ENCODE measurements at places on chromosomes 6 and 20.

DNA sequence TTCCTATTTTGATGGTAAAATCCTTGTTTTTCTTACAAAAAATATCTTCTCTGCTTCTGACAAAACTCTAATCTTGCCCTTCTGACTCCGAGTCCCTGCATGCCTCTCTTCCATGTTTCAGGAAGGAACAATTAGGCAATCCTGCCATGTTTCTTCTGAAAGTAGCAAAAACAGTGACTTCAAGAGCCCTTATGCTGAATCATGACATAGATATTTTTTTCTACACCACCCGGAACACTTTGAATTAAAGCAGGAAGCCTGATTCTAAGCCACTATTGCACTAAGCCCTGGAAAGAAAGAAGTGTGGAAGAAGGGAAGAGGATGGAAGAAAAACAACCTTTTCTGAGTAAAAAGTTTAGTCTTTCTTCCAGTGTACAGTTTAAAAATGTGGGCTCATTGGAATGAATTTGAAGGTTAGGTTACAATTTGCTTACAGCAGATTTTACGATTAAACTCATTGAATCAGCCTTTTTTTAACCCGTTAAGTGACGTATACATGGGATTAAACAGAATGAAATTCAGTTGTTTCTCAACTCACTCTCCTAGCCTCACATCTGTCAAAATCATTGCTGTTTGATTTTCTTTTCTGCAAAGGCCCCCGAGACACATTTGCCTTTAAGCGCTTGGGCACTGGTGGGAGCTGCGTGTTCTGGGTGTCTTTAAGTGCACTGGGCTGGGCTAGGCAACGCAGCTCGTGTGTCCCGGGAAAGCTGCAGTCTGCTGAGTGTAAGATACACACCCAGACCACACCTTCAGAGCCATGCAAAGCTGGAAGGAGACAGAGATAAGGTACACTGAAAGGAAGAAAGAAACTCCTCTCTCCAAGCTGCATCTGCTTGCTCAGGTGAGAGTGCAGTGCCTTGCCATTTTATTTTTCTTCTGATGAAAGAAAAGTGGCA is 159.4 kb upstream of the CITED2 start:
- DNase-seq, result no peak

GRCh38 chr20:57476084-57476526 is 48.8 kb downstream of the CTCFL start:
- DNase-seq, result no peak

GRCh38 chr20:36663031-36663430 is 17.0 kb upstream of the SLA2 start:
- DNase-seq, result no peak

GRCh38 chr20:11057624-11058023 is 383.8 kb upstream of the JAG1 start:
- no peak for DNase-seq

GRCh38 chr6:128421788-128422187 is 98.6 kb downstream of the PTPRK start:
- no peak for DNase-seq

DNA sequence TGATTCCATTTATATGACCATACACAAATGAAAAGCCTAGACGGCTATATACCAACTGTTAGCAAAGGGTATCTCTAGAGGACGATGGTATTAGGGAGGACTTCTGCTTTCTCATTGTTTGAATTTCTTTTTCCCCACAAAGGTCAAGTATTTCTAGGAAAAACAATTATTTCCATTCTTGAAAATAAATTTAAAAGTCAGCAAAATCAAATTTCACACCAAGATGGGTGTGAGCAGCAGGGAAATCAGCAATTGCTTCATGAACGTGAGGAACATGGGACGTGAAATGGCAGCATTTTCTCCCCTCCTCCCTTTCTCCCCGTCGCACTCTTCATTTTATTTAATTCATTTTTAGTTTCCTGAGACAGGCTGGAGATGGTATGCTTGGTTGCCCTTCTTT is 5.2 kb upstream of the ZFAND3 start:
- no peak for DNase-seq

- DNase-seq, result no peak
Observed at GRCh38 chr20:23039136-23039875, 4.2 kb downstream of the SSTR4 start.

GRCh38 chr6:25414168-25414567 is 135.0 kb downstream of the CARMIL1 start:
- no peak for DNase-seq

GRCh38 chr6:82217018-82217586 is 30.4 kb downstream of the IBTK start:
- no peak for DNase-seq

GRCh38 chr6:36526066-36526465 is 21.2 kb downstream of the STK38 start:
- DNase-seq, result no peak

DNA sequence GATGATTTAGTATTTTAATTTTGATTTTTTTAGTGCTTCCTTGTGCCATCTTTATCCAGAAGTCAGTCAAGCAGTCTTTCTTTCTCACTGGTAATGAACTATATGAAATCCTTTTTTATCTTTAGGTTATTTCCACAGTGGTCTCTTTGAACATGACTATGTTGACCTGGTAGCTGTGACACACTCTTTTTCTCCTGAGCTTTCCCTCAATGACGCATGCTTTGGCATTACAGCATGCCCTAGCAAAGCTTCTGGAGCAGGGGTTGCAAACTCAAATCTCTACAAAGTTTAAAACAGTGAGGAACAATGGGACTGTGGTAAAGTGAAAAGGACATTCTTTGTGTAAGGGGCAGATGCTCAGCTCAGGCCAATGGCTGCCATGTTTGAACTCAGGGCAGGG is 4.5 kb upstream of the PLAGL1 start:
- no peak for DNase-seq

- no peak for DNase-seq
Observed at GRCh38 chr20:58467572-58468527, 47.3 kb downstream of the APCDD1L start.

- DNase-seq, result no peak
Observed at GRCh38 chr6:89021629-89022028, 58.2 kb upstream of the RNGTT start.

GRCh38 chr20:57683881-57684807 is 25.7 kb downstream of the PMEPA1 start:
- no peak for DNase-seq

GRCh38 chr6:144283646-144284477 is 1.3 kb upstream of the UTRN start:
- no peak for DNase-seq

- DNase-seq, result no peak
Observed at GRCh38 chr6:157188213-157188612, 135.1 kb downstream of the TMEM242 start.

- no peak for DNase-seq
Observed at GRCh38 chr20:4007383-4008025, 7.9 kb downstream of the RNF24 start.

DNA sequence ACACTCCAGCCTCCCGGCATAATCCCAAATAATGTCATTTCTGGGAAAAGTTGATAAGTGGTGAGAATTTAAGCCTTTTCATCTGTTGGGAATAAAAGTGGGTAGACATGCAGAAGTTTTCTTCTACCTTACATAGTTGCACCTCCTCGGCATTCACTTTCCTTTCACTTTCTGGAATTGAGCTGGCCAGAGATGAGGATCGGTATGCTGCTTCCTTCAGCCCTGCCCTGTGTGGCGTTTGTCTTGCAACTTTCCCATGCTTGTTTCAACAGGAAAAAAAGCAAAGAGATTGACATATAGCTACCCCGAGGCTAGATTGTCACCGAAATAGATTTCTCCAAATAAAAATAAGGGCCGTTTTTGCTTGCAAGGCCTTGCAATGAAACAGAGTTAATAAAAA is 65.8 kb upstream of the JAG1 start:
- DNase-seq, result no peak

DNA sequence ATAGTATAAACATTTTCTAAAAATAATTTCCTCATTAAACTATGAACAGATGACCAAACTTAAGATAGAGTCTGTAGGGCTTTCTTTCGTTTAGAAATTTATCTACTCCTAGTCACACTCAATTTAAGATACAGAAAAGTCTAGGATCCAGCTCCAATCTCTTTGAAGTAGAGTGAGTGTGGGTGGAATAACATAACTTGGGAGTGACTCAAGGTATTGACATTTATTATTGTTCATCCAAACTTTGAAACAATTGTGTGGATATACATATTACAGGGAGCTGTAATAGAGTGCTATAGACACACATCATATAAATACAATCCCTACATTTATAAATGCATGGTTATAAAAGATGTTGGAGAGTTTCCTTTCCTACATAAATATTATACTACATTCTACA is 715.2 kb upstream of the MANEA start:
- DNase-seq, result no peak

GRCh38 chr6:90285042-90285481 is 11.6 kb downstream of the BACH2 start:
- DNase-seq, result no peak

- no peak for DNase-seq
Observed at GRCh38 chr6:168678077-168678476, 237.1 kb downstream of the SMOC2 start.

DNA sequence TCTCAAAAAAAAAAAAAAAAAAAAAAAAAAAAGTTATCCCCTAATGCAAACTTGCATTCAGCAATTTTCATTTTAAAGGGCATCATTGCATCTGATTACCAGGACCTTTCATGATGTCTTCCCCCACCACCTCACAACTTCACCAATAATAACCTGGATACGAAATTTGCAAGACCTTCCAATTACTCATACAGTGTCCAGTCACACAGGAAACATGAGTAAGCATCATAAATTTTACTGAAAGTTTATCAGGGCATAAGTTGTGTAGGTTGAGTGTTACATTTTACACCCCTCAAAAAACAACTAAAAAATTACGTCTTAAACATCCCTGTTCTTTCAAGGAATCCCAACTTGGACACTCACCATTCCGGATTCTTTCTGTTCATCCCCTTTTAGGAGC is 79.1 kb upstream of the ANKEF1 start:
- DNase-seq, result no peak

DNA sequence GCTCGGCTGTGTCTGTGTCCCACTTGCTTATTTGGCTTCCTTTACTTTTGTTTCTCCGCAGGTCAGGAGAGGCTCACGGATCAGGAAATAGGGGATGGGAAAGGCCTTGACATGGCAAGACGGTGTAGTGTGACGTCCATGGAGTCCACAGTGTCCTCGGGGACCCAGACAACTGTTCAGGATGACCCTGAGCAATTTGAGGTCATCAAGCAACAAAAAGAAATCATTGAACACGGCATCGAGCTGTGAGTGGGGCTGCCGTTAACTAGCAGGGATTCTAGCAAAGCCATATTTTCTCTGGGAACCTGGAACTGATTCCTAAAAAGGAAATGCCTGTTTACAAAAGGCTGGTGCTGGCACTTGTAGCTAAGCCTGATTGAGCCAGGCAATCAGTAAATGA is 54.4 kb downstream of the ARFGEF2 start:
- DNase-seq, result no peak

- DNase-seq, result no peak
Observed at GRCh38 chr20:54026295-54027064, 43.9 kb downstream of the BCAS1 start.

- DNase-seq, result no peak
Observed at GRCh38 chr6:39753725-39754045, 28.5 kb upstream of the KIF6 start.

DNA sequence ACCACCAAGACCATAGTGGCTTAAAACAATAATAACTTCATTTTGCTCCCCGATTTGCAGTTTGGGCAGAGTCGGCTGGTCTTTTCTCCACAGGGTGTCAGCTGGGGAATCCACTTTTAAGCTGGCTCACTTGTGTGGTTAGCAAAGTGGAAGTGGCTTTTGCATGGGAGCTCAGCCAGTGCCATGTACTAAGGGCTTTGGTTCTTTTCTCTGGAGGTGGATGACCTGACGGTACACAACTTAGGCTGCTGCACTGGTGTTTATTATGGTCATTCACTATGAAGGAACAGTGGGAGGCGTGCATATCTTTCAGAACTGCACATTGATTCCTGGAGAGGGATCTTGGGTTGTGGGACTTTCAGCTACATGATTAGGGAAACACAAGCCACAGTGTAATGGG is 141.0 kb downstream of the OR2B2 start:
- no peak for DNase-seq

- no peak for DNase-seq
Observed at GRCh38 chr6:2309122-2309521, 63.7 kb upstream of the GMDS start.

- DNase-seq, result no peak
Observed at GRCh38 chr20:18001131-18001921, 32.5 kb downstream of the MGME1 start.

GRCh38 chr20:48463916-48464315 is 363.9 kb downstream of the PREX1 start:
- no peak for DNase-seq

- no peak for DNase-seq
Observed at GRCh38 chr6:31336896-31337496, 20.0 kb downstream of the HLA-B start.

DNA sequence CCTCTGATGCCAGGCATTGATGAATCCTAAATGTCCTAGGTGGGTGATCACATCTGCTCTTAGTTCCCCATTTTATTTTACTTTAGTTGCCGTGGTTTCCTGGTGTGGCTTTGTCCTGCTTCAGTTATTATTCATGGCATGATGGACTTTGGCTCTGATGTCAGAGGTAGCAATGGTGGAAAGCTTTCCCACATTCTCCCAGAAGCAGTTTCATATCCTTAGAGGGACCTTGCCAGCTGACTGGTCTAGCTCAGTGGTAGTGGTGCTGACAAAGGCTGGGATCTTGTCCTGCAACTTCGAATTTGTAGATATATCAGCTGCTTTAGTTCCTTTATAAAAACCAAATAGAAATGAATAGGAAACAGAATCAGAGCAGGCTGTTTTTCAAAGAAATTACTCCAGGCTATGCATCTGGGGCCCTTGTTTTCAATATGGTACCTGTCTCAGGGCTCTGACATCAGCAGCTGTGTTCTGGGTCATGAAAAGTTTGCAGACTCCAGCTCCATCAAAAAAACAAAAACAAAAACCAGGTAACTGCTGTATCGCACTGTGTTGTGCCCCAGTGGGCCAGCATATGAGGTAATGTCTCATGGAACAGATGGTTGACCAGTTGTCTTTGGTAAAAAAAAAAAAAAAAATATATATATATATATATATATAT is 133.7 kb downstream of the PLCB4 start:
- DNase-seq, result no peak

DNA sequence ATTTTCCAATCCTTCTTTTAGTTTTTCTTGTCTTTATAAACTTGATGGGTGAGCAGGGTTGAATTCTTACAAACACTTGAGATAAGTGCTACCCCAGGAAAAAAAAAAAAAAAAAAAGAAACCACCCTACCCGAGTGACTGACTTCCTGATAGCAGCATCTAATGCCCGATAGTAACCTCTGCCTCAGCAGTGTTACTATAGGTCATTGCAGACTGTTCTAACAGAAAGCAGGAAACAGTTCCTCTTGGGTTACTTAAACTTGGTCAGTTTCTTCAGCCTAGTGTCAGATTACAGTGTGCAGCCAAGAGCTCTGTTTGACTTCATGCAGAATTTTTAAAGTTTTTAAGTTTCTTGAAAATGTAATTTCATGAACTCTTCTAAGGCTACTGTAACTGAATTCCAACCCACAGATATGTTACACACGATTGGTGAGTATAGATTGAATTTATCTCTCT is 2.1 kb downstream of the MYLIP start:
- no peak for DNase-seq

- no peak for DNase-seq
Observed at GRCh38 chr6:15800841-15801617, 138.2 kb upstream of the DTNBP1 start.

Data from stimulated activated CD4-positive, alpha-beta T cell treated with anti-CD3 and anti-CD28 coated beads, Interleukin-1b, Interleukin-23, amount 100 ng/mL, for 1 hour (primary cell).